Kidney capillary endothelial cell (primary cell): ENCODE measurements at places on chromosomes 5 and 9.

- DNase-seq: no peak
These were observed 282.5 kb upstream of the SMARCA2 start for GRCh38 chr9:1732670-1733069.

GRCh38 chr5:2627867-2628266 is 123.6 kb downstream of the IRX2 start:
- DNase-seq: no peak

DNA sequence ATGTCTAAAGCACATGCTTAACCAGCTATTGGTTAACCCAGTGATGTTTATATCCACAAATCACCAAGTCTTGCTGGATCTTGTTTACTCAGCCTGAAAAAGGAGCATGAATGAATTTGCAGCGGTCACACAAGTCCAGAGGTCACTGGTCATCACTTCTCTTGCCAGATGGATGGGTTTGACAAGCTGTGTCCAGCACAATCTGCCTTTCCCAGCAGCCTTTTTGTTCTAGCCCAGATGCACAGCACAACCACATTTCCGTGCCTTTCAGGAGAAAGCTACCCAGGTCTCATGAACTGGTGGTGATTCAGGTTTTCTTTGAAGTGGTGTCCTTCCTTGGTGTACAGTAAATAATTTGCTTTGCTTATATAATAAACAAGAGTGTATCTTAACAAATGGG is 32.1 kb downstream of the TMEM252 start:
- no peak for DNase-seq

DNA sequence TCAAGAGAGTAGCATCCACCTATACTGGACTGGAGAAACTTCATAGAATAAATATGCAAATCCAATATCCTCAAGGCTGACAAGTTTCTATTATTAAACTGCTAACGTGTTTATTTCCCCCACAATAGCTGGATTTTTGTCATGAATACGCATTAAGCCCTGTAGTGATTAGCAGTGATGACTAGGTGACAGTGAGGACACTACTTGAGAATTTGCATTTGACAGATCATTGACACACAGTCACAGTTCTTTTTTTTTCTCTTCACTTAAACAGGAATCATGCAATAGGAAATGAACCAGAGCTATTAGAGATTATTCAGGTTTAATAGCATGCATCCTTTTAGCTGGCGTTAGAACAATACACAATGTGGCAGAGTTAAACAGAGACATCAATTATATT is 35.3 kb downstream of the MPDZ start:
- no peak for DNase-seq

GRCh38 chr5:132380741-132381140 is 11.2 kb downstream of the SLC22A5 start:
- DNase-seq: no peak

DNA sequence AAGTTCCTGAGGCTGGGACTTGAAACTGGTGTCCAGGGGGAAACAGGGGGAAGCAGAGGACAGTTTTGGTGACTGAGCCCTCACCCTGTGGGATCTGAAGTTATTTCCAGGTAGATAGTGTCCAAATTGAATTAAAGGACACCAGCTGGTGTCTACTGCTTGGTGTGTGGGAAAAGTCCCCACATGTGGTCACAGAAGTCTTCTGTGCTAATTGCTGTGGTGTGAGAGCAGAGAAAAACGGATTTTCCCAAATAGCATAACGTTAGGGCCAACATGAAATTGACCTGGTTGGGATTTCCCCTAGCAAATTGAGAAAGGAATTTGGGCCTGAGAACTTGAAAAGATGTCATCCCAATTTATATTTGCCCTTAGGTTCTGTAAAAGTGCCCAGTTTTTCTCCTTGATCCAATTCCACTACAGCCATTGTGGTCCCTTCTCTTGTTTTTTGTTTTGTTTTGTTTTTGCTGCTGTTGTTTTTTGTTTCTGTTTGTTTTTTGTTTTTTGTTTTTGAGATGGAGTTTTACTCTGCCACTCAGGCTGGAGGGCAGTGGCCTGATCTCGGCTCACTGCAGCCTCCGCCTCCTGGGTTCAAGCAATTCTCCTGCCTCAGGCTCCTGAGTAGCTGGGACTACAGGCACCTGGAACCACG is 5.6 kb upstream of the STARD4 start:
- no peak for DNase-seq

- DNase-seq: no peak
These were observed 185.4 kb downstream of the GABBR2 start for GRCh38 chr9:98523231-98523901.

DNA sequence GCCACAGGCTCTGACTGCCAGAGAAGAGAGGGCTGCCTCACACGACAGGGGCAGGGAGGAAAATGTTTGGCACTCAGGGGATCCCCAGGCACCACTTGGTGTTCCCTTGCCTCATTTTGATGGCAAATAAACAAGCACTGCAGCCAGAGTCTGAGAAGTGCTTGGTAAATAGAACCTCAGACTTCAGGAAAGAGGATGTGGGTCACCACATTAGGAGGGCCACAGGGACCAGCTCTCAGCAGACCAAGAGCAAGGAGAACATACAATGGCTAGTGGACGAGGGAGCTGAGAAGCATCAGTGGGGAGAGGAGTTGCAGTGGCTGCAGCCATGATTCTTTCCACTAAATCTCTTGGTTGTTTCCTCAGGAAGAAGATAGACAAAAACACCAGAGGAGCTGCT is 413.9 kb downstream of the GADD45G start:
- DNase-seq: no peak

DNA sequence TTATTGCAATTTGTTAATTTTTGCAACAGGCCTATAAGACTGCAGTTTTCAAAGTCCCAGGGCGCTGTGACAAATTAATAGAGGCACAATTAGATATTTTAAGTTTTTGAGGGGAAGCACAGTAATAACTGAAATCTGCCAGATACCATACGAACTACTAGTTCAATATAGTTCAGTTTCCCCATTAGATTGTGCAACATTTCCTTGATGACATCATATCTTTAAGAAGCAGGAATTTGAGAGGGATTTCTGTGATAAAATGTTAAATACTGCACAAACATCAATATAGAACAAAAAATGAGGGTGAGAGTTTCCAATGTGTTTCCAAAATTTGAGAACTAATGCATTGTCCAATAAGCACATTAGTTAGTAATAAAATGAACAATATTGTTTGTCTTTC is 56.7 kb upstream of the GRIN3A start:
- DNase-seq: no peak

DNA sequence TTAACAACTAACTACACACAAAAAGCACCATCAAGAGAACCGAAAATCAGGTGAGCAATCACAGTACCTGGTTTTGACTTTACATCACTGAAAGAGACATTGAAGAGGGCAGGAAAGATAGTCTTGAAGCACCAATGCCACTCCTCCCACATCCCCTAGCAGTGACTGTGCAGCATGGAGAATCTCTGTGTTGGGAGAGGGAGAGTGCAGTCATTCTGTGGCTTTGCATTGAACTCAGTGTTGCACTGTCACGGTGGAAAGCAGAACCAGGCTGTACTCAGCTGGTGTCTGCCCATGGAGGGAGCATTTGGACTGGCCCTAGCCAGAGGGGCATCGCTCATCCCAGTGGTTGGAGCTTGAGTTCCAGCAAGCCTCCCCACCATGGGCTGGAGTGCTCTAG is 40.4 kb downstream of the C5 start:
- DNase-seq: no peak

DNA sequence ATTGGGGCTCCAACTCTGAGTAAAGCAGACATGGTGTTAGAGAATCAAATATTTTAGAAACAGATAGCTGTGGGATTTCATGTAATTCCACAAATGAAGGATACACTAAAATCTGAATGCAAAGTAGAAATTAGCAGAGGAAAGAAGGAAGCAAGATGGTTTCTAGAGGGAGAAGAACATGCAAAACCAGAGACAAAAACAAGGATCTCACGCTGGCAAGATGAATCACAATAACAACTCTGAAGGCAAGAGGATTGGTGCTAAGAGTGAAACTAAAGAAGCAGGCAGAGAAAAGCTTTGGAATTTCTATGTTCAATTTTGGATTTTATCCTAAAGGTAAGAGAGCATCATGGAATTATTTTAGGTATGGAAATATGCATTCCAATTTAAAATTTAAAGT is 857.2 kb upstream of the COX7C start:
- DNase-seq: no peak

DNA sequence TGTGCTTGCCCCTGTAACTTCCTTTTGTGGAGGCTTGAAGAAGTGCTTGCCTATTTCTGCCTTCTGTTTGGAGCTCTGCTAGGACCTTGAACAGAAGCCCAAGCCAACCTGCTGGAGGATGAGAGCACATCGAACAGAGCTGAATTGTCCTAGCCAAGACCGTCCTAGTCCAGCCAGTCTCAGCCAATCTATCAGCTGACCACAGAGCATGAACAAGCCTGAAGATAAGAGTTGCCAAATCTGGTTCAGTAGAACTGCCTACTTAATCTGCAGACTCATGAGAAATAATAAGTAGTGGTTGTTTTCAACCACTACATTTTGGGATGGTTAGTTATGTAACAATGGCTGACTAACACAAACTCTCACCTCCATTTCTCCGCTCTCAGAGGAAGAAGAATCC is 4.4 kb upstream of the SNX2 start:
- DNase-seq: no peak

DNA sequence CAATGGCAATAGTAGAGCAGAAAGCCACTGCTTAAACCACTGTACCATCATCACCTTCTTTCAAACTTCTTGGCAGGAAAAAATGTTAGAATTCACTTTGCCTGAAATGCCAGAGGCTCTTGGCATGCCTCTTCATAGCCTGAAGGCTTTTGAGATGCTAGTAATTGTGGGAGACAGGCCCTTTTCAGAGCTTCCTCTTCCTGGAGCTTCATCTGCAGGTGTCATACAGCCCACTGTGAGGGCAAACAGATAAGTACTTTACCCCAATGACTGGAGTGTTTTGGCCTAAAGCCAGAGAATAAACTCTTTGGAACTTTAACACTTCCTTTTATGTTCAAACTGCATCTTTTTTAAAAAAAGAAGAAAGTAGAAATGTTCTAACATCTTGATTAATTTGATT is 81.3 kb upstream of the TMEM171 start:
- no peak for DNase-seq

DNA sequence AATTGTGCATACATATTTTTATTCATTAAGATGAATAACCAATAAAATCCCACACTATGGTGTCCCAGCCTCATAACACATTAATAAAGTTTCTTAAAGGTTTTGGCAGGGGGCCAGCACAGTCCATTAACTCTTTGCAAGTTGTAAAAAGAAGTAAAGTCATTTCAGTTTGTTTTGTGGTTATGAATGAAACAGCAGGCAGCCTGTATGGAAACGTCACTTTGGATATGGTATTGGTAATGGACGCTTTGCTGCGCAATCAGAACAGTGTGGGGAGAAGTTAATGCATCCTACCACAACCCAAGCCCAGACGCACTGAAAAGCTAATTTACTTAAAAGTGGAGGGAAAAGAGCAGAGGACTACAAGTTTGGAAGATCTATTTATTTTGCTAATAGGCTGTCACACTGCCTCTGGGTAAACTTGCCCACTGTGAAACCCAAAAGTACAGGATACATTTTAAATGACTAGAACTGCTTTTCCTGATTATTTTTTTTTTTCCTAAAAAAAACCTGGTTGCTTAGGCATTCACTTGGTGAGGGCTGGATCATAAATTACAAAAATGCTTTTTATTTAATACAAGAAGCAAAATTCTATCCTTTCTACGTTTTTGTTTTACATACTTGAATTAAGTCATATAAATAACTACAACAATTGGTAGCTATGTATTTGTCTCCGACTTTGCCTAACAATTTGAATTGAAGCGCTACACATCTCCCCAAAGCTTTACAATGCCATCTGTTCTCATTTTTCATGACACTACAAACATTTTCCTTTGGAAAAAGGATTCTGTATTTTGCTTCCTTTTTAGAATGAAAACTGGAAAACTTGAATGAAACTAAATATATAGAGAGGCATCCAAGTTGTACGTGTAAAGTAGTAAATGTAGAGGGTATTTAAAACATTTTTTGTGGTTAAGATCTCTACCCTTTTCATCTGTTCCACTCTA is 104.3 kb downstream of the NFIB start:
- no peak for DNase-seq

DNA sequence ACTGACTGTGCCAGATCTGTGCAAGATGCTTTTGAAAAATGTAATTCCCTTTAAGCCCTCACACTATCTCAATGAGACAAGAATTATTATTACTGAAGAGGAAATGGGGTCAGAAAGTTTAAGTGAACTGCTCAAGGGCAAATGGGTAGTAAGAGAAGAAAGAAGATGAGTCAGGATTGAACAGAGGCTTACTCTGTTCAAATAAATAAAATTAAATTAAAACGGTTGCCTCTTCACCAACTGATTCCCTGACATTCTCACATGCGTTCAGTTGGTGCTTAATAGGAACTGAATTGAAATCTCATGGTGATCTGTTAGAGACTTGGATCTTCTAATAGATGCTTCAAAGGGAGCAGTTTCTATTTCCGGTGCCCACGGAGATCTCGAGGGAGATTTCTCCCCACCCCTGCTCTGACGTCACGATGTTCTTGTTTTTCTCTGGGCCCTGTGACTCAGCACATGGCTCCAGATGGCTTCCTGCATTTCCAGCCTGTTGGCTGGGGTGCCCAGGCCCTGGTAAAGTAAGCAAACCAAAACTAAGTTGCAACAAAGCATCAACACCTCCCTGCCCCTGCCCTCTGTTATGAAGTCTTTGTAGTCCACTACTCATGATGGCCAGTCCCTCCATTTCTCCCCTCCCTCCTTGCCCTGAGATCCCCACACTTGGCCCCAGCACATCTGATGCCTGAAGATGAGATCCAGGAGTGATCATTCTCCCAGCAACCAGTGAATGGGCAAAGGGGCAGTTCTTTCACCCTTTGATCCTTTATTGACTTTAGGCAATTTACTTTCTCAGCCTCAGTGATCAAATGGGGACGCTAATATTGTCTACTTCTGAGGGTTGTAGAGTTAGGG is 106.1 kb upstream of the CPEB4 start:
- peak; percentile 93 for DNase-seq

GRCh38 chr9:69818750-69819345 is 1.8 kb upstream of the CFAP95 start:
- DNase-seq: no peak

DNA sequence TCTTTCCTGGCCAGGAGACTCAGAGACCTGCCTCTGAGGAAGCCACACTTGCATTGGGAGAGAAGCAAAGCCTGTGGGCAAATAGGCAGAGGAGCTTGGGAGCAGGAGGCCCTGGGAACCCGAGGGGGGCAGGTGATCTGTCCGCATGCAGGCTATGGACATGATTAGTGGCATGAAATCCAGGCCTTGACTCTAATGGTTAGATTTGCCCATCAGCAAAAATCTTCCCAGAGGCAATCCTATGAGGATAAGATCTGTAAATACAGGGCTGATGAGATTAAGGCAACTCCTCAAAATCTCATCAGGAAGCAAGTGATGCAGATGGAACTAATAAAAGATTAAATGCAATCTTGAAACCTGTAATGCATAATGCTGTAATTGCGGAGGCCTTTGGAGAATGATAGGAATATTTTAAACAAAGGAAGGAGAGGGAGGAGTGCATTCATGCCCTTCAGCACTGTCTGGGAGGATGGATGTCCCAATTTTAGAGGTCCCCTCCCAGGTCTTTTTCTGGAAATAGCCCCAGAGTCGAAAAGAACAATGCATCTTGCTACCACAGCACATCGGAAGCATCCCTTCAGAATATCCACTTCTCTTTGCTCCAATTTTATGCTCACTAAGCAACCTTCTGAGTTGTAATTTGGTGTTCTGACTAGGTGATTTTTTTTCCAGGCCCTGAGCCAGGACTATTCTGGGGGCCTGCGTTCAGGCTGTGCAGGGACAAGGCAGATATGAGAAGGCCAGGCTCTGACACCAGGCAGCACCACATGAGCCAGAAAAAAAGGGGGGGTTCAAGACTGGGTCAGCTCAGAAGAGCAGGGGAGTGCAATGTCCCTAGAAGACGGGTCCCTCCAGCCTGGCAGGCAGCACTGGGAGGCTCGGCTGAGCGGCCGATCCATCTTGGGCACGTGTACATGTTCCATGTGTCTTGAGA is 66.5 kb downstream of the MED10 start:
- no peak for DNase-seq
